ENCODE measurements at places on chromosomes 16 and 17.

DNA sequence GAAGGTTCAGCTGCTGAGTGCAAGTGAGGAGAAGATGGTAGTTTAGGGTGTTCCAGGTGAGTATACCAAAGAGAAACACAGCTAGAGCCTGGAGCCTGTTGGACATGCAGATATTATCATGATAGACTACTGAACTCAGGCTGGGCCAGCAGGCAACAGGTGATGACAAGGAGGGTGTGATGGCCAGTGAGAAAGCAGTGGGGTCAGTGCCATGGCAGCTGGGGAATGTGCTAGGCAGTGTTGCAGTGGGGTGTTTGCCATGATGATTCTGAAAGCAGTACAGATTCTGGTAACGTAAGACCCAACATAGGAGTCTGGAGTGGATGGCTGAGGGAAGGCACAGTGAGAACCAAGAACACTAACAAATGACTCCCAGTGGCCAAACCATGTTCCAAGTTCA lies 57.4 kb downstream of the SHISA6 start:
- DNase-seq = no peak

GRCh38 chr16:1781254-1781653 lies 1.1 kb downstream of the SPSB3 start:
- DNase-seq = peak; percentile 26

GRCh38 chr16:14409563-14409962 lies 220.5 kb downstream of the PARN start:
- DNase-seq = peak; percentile 67

- DNase-seq = peak; percentile 53
Observed at GRCh38 chr17:2214929-2215615, 88.5 kb downstream of the SMG6 start.

DNA sequence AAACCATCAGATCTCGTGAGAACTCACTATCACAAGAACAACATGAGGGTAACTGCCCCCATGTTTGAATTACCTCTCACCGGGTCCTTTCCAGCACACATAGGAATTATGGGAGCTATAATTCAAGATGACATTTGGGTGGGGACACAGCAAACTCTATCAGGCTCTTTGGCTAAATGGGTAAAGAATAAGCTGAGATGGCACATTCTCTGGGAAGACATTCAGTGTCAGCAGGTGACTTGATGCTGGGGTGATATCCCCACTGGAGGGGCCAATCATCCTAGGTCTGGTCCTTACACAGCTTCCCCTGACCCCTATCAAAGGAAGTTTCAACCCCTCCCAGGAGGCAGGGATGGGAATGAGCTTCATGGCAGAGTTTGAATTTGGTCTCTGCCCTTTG lies 664.0 kb upstream of the EEF2KMT start:
- DNase-seq = no peak

Data from left colon (tissue), 2 donors.